Naive thymus-derived CD4-positive, alpha-beta T cell (primary cell): ENCODE measurements at places on chromosomes 7 and 10.

DNA sequence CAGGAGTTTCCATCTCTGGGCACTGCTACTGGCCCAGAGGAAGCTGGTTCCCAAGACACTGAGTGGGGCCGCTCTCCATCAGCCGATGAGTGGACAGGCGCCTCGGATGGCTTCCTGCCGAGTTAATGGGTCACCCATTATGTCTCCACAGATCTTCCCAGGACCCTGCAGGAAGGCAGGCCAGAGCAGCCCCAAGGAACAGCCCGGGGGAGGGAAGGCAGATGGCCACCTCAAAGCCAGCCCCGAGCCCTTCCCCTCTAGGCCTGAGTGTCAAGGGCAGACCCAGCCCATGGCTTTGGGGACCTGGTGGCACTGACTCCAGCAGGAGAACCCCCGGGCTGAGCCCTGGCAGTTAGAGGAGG lies 3.4 kb upstream of the LFNG start:
- no peaks in the 10 kb centered on the region for H3K36me3 ChIP-seq
- H3K4me3 ChIP-seq = no peak overlapping the region
- no peaks in the 10 kb centered on the region for H3K27me3 ChIP-seq
- no peak overlapping the region for H3K27ac ChIP-seq
- no peak for DNase-seq

DNA sequence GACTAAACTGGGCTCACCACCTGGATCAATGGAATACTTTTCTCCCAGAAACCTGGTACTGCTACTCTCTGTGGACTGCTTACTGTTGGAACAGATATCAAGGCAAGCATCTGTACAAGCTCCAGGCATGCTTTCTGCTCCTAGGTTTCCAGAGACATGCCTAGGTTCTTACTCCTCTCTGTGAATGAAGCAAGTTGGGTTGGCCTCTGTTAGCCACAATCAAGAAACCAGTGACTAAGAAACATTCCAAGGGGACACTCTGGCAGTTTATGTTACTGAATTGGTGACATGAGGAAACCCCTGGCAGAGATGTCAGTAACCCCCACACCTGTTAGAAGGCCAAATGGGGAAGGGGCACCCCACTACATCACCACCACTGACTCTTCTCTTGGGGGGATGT lies 121.9 kb downstream of the GFRA1 start:
- no peaks in the 10 kb centered on the region for H3K4me1 ChIP-seq
- no peaks in the 10 kb centered on the region for H3K27me3 ChIP-seq
- H3K36me3 ChIP-seq = no peaks in the 10 kb centered on the region
- no peak for DNase-seq

DNA sequence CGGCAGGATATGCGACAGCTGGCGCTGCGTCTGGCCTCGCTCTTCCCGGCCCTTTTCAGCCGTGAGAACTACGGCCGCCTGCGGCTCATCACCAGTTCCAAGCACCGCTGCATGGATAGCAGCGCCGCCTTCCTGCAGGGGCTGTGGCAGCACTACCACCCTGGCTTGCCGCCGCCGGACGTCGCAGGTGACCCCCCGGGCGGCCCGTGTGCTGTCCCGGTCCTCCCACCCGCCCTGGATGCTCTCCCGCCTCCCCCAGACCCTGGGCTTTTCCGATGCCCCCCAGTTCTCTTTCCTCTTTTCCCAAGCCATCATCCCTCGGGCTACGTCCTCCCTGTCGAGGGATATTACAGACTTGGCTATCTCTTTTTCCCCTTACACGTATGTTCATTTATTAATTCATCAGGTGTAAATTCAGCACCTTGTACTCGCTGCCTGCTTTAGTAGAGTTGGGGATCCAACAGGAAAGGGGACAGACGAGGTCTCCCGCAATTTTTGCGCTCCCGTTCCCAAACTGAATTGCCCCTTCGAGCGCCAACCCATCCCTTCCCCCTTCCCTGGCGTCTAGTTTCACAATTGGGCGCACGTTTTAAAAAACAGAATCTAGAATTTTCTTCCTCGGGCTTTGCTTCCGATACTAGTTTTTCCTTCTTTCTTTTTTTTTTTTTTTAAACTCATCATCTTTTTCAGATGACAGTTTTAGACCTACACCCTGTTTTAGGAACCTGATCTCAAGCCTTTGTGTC lies 846 bp downstream of the MINPP1 start:
- peaks cover 12% of the 10 kb centered on the region for H3K4me1 ChIP-seq
- peak; percentile 13 for DNase-seq
- peak overlapping the region; percentile 87 for H3K4me3 ChIP-seq
- peak overlapping the region; percentile 59 for H3K27ac ChIP-seq

DNA sequence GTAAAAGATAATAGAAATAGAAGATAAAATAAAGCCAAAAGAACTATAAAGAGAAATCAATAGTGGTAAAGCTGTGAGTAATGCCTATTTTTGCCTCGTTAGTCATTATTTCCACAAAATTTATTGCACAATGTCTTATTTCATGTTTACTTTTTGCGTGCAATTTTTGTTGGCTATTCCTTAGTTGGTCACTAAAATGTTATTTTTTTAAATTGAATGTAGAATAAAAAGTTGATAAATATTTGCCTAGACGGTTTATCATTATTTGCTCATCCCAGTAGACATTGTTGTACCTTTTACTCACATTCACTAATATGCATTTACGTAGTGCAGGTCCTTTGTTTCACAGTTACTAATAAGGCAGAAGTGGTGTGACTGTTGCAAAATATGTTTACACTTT lies 227.8 kb upstream of the BMPER start:
- no peak for DNase-seq
- no peaks in the 10 kb centered on the region for H3K4me1 ChIP-seq
- no peak overlapping the region for H3K27ac ChIP-seq
- no peaks in the 10 kb centered on the region for H3K27me3 ChIP-seq
- H3K36me3 ChIP-seq = no peaks in the 10 kb centered on the region

DNA sequence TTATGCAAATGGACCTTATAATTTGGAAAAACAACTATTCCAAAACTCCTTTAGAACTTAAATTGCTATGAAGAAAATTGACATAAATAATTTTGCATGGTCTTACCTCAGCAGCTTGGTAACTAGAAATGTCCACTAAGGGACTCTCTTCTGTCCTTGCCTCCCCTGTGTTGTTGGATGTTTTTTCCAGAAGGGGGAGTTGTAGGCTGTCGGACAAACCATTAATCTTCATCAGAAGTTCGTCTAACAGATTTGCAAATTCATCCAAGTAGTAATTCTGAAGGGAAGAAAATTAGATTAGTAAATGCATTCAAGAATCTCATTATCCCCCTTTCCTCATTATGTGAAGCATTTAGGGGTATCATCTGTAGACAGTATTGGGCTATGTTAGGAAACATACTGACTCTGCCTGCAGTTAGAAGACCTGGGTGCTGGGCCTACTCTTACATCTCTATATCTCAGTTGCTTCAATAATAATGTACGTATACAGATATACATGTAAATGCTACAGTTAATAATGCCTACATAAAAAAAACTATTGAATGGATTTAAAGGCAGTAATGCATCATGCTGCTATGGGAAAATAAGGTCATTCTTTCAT lies 155.6 kb downstream of the PKD1L1 start:
- no peak overlapping the region for H3K27ac ChIP-seq
- H3K27me3 ChIP-seq = no peaks in the 10 kb centered on the region
- DNase-seq = no peak
- H3K4me1 ChIP-seq = no peaks in the 10 kb centered on the region
- no peak overlapping the region for H3K4me3 ChIP-seq

GRCh38 chr7:42572561-42572960 lies 335.6 kb upstream of the GLI3 start:
- DNase-seq = no peak
- H3K4me1 ChIP-seq = no peaks in the 10 kb centered on the region
- no peak overlapping the region for H3K4me3 ChIP-seq
- H3K27ac ChIP-seq = no peak overlapping the region
